GM13976 (cell line): ENCODE measurements at places on chromosomes 7 and 10.
A peak's percentile ranks its signal among the peaks of the same experiment; 100 is the strongest.

DNA sequence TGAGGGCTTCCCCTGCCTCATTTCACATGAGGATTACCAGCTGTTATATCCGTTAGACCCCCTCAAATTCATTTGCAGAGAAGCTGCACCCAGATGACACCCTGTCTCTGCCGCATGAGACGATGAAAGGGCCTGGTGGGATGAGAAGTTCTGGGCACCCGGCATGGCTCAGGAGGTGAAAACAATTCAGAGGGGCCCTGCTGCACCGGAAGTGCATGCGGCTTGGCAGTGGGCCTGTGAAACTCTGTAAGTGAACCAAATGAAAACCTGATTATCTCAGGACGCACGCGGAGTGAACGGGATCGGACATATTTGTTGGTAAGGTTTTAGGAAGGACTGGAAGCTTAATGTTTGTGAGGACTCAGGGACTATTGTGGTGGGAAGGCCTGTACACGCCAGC, 511.2 kb downstream of the TCERG1L start:
- DNase-seq, result no peak

DNA sequence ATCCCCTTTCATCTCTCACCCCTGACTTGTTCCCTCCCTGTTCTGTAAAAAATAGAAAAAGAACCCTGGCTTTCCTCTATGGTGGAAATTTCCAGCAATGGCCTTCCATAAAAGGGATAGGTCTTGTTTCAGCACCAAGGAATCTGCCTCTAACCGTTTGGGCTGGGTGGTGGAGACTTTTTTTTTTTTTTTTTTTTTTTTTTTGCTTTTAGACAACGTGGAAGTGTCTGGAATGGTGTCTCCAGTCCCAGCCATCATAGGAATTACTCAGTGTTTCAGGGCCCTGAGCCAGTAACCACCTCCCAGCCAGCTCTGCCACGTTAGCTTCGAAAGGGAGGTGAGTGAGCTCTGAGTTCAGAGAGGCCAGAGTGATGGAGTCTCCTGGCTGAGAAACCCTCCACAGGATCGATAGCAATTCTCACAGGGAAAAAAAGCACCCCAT, 97.3 kb upstream of the COL1A2 start:
- no peak for DNase-seq

DNA sequence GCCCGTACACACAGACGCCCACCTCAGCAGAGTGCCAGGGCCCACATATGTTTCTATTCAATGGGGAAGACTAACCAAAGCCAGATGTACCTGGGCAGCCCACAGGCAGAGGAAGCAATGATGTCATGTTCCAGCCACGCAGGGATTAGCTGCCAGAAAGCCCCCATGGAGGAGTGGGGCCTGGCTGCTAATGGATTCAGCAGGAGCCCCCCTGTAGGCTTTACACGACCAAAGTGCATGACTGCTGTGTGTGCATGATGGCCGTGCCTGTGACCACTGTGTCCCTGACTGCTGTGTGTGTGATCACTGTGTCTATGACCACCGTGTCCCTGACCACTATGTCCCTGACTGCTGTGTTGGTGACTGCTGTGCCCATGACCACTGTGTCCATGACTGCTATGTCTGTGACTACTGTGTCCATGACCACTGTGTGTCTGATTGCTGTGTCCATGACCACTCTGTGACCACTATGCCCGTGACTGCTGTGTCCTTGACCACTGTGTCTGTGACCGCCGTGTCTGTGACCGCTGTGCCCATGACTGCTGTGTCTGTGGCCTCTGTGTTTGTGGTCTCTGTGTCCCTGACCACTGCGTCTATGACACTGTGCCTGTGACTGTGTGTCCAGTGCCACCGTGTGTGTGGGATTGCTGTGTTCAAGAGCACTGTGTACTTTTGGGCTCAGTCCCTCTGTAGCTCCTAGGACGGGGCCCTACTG, 409.3 kb downstream of the RPS24 start:
- DNase-seq, result no peak

- no peak for DNase-seq
Measured at GRCh38 chr7:83060218-83060617, 102.5 kb downstream of the PCLO start.

GRCh38 chr10:21516242-21517131, 9.0 kb downstream of the SKIDA1 start:
- DNase-seq, result peak; percentile 75

- no peak for DNase-seq
Measured at GRCh38 chr7:151551820-151552219, 32.1 kb upstream of the RHEB start.

- no peak for DNase-seq
Measured at GRCh38 chr7:94655126-94655847, 646 bp downstream of the SGCE start.

GRCh38 chr10:43409385-43410109, 561 bp upstream of the HNRNPF start:
- peak; percentile 41 for DNase-seq

GRCh38 chr10:26780793-26781601, 79.8 kb downstream of the ABI1 start:
- DNase-seq, result no peak

GRCh38 chr10:79070606-79071395, 2.0 kb downstream of the ZMIZ1 start:
- DNase-seq, result no peak

GRCh38 chr7:39539816-39540215, 26.4 kb upstream of the YAE1 start:
- DNase-seq, result no peak

GRCh38 chr10:103238506-103239252, 7.0 kb upstream of the RPEL1 start:
- no peak for DNase-seq

DNA sequence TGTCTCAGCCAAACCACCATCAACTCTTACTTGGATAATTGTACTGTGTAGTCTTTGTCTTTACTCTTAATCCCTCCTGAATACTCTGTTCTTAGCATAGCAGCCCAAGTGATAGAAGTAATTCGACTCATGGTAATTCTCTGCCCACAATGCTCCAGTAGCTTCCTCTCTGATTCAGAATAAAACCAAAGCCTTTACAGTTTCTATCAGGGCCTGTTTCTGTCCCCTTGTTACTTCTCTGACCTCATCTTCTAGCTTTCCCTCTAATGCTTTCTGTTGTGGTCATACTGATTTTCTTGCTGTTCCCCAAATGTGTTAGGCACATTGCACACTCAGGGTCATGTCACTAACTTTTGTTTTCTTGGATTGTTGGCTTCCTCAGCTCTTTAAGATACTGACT, 8.0 kb downstream of the ZNF518A start:
- DNase-seq, result peak; percentile 69

DNA sequence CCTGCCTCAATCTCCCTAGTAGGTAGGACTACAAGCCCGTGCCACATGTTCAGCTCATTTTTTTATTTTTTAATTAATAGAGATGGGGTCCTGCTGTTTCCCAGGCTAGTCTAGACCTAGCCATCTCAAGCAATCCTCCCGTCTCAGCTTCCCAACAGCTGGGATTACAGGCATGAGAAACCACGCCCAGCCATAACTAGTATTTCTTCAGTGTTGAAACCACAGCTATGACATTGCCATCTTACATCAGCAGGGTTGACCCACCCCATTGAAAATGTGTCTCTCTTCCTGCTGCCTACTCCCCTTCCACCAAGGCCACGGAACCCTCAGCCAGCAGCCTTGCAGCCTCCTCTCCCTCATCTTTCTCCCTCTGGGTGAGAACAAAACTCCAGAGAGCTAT, 62.1 kb upstream of the ZNF746 start:
- no peak for DNase-seq

GRCh38 chr7:101151908-101152651, 2.2 kb upstream of the AP1S1 start:
- DNase-seq, result no peak

GRCh38 chr10:27245836-27246235, 5.2 kb upstream of the ACBD5 start:
- no peak for DNase-seq

DNA sequence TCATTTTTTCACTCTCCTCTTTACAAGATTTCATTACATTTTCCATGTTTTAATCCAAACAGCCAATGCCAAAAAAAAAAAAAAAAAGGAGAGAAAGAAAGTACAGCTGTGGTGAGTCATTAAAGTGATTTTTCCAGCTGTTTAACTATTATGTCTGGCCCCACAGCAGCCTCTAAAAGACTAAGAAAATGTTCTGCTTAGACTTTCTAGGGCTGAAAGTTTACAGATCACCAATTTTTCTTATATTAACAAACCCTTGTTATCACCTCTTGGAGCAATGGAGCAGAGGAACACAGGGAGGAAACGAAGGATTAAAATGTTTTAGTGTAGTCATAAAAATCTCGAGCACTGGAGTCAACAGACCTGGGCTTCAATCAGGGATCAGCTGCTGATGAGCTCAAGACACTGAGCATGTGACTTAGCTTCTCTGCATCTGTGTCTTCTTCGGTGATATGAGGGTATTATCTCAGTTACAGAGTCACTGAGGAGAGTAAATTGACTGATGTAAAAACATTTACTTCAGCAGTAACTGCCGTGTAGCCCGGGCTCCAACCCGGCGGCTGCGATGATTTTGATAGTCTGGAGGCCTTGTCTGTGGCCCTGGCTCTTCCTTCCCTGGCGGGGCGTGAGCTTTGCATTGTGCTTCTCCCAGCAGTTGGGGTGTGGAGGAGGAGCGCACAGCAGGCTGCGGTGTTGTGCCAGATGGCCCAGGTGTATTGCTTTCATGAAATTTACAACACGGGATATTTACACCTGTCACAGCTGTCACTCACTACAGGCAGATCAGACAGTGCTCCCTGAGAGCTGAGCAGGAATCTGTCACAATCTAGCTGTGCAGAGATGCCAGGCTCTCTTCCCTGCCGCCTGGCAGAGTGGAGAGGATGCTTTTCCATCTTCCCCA, 298.3 kb upstream of the FZD8 start:
- DNase-seq, result no peak

GRCh38 chr10:88228130-88228529, 355.0 kb downstream of the RNLS start:
- no peak for DNase-seq

GRCh38 chr10:100996678-100997359, 2.8 kb upstream of the LZTS2 start:
- peak; percentile 75 for DNase-seq

DNA sequence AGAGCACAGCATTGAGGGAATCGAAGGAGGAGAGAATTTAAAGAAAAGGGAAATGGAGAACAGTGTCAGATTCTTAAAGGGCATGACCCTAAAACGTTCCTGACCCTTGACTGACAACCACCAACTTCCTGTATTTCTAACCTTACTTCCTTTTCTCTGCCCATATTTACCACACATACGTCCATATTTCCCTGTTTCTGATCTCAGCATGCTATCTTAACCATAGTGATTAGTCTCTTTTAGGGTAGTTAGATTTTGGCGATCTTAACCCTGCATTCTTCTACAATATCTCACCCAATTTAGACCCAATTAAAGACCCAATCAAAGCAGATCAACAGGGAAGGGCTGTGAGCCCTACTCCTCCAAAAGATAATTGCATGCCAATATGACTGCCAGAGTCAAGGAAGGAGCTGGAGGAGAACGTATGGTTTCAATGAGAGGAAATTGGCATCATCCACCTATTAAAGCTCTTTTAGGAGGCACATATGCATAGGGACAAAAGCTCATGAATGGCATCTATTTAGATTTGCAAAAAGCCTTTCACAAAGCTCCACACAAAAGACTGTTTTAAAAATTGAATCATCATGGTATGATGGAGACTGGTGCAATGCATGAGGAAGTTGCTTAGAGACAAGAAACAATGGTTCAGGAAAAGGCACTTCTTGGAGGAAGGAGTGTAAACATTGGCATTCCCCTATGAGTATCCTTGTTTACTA, 49.0 kb upstream of the ARHGAP12 start:
- no peak for DNase-seq

DNA sequence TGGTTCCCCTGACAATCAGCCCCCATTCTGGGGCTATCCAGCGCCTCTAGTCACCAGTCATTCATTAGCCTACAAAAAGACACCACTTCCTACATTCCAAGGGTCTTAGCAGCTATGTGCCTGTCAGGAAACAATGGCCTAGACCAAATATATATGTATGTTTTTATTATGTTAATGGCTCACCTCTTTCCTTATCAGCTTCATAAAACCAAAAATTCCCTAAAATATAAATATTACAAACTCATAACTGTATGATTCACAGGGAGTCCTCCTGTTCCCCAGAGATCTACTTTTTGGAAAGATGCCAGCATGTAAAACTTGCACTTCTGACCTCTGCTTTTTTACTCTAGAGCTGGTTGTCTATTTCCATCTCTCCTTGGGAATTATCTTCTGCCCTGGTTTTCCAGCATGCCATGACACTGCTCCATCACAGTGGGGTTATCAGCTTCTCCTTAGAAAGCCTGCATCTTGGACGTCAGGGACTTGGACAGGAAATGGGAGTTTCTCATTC, 79.2 kb downstream of the ABCA13 start:
- DNase-seq, result no peak
